ENCODE measurements at places on chromosomes 1 and 21.

DNA sequence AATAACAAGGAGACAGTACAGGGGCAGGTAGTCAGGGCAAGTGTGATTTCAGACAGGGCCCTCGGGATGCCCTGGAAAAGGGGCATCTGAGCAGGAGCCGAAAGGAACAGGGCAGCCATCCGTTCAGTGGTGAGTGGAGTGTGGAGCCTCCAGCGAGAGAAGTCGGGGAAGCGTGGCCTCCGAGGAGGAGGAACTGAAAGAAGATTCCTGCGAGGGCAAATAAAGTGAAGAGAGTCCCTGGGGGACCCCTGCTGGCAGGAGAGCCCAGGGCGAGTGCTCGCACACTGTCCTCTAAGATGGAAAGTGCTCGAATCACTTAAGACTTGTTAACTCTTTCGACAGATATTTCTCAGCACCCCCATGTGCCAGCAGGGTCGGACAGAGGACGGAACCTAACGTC lies 3.5 kb upstream of the UTS2 start:
- no peak overlapping the region for H3K4me3 ChIP-seq
- no peaks in the 10 kb centered on the region for H3K27me3 ChIP-seq
- no peaks in the 10 kb centered on the region for H3K4me1 ChIP-seq
- no peak overlapping the region for H3K27ac ChIP-seq
- no peaks in the 10 kb centered on the region for H3K36me3 ChIP-seq
- peak; percentile 20 for DNase-seq

DNA sequence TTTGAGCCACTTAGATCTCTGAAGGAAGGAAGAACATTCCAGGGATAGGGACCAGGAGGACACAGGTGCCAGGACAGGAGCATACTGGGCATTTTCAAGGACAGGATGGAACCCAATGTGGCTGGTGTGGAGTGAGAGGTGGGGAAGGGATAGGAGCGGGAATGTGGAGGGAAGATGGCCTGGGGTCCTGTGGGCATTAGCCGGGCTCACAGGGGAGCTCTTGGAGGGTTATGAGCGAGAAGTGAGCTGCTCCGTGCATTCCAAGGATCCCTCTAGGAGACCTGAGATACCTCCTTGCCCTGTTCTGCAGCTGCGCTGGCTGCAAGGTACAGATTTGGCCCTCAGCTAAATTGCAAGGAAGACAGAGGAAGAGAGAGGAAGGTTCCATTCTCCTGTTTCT lies 87.5 kb downstream of the IER5 start:
- no peaks in the 10 kb centered on the region for H3K36me3 ChIP-seq
- no peak for DNase-seq
- H3K27me3 ChIP-seq: no peaks in the 10 kb centered on the region
- no peaks in the 10 kb centered on the region for H3K4me1 ChIP-seq

- H3K36me3 ChIP-seq: no peaks in the 10 kb centered on the region
- peaks cover 10% of the 10 kb centered on the region for H3K4me1 ChIP-seq
- no peak overlapping the region for H3K27ac ChIP-seq
- no peak for DNase-seq
- H3K4me3 ChIP-seq: no peak overlapping the region
- H3K27me3 ChIP-seq: no peaks in the 10 kb centered on the region
These were observed 11.3 kb upstream of the MCOLN3 start for GRCh38 chr1:85059563-85059962.

- peaks cover 22% of the 10 kb centered on the region for H3K36me3 ChIP-seq
- DNase-seq: no peak
- no peak overlapping the region for H3K27ac ChIP-seq
- no peaks in the 10 kb centered on the region for H3K4me1 ChIP-seq
- H3K4me3 ChIP-seq: no peak overlapping the region
- H3K27me3 ChIP-seq: no peaks in the 10 kb centered on the region
These were observed 21.2 kb downstream of the ATP1A1 start for GRCh38 chr1:116394270-116394669.

- no peaks in the 10 kb centered on the region for H3K36me3 ChIP-seq
- H3K4me1 ChIP-seq: no peaks in the 10 kb centered on the region
- DNase-seq: no peak
- H3K27ac ChIP-seq: no peak overlapping the region
- no peak overlapping the region for H3K4me3 ChIP-seq
- no peaks in the 10 kb centered on the region for H3K27me3 ChIP-seq
These were observed 41.8 kb downstream of the SGIP1 start for GRCh38 chr1:66575739-66576138.

GRCh38 chr1:207031632-207032264 lies 808 bp downstream of the C1orf116 start:
- no peak overlapping the region for H3K4me3 ChIP-seq
- H3K36me3 ChIP-seq: no peaks in the 10 kb centered on the region
- H3K4me1 ChIP-seq: no peaks in the 10 kb centered on the region
- no peak overlapping the region for H3K27ac ChIP-seq

DNA sequence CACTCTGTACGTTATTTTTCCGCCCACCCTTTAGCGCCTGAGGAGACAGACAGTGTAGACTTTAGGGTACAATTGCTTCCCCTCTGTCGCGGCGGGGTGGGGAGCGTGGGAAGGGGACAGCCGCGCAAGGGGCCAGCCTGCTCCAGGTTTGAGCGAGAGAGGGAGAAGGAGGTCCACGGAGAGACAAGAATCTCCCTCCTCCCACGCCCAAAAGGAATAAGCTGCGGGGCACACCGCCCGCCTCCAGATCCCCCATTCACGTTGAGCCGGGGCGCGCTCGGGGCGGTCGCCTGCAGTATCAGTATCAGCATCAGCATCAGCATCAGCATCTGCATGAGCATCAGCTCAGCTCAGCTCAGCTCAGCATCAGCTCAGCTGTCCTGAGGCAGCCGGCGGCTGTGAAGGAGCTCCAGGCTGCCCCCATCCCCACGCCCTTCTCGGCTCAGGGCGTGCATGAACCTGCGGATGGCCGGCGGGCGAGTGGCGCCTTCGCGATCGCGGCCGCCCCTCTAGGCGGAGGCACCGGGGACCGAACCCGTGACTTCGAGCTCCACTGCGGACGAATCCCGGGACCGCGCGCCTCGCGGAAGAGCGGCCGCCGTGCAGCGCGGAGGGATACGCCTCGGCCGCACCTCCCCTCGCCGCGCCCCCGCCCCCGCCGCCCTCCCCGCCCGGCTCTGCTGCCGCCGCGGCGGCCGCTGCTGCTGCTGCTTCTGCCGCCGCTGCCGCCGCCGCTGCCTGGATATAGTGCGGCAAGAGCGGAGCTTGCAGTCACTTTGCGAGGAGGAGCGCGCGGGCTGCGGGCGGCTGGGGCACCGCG lies at the start of gene NCAM2:
TSS of gene NCAM2 (plus strand) at position 774 of the 820 bp plus-strand sequence.
- no peak within 1 kb of the TSS for H3K27ac ChIP-seq
- no peaks in the 10 kb centered on the region for H3K36me3 ChIP-seq
- DNase-seq: peak; percentile 75

All from B cell (primary cell).